ENCODE measurements at places on chromosomes 13 and 19. TPM values are rescaled to one million over a fixed set of nuclear protein-coding genes. Genes with fewer than 3 reads are reported as not detected.

The PTPRH gene
- 5.5 TPM for total RNA-seq

The AP2S1 gene
- total RNA-seq, result 251 TPM

The IGFL1 gene
- not detected for total RNA-seq

The RGL3 gene
- total RNA-seq, result 1.4 TPM

The INSL3 gene
- not detected for total RNA-seq

The ZNF568 gene
- total RNA-seq, result 18.0 TPM

The ZIM2 gene
- not detected for total RNA-seq

The PCDH17 gene
- 0.09 TPM for total RNA-seq

The LRFN3 gene
- total RNA-seq, result 2.4 TPM

The KLHL1 gene
- total RNA-seq, result not detected

The URAD gene
- total RNA-seq, result not detected

The CD37 gene
- total RNA-seq, result not detected

The SLC46A3 gene
- total RNA-seq, result 5.8 TPM

The ZNF761 gene
- 15.4 TPM for total RNA-seq

The XRCC1 gene
- 11.8 TPM for total RNA-seq

The KLK12 gene
- not detected for total RNA-seq

The CGB5 gene
- not detected for total RNA-seq

The ZNF567 gene
- total RNA-seq, result 5.6 TPM

The SIGLEC9 gene
- total RNA-seq, result 0.09 TPM

The CYP2F1 gene
- total RNA-seq, result not detected

The SLC8A2 gene
- 0.18 TPM for total RNA-seq

The ZNF700 gene
- 7.8 TPM for total RNA-seq

The MTUS2 gene
- total RNA-seq, result not detected

The FSD1 gene
- total RNA-seq, result 5.7 TPM

The KIR2DL3 gene
- not detected for total RNA-seq

The ZNF665 gene
- total RNA-seq, result 5.7 TPM

The BLVRB gene
- 104 TPM for total RNA-seq

The AP3D1 gene
- 70.8 TPM for total RNA-seq

The ZFP82 gene
- total RNA-seq, result 3.7 TPM

The FLT1 gene
- total RNA-seq, result 10.1 TPM

The RFPL4A gene
- total RNA-seq, result not detected

The FPR1 gene
- total RNA-seq, result 0.14 TPM

The C19orf81 gene
- total RNA-seq, result not detected

The OR7D2 gene
- total RNA-seq, result not detected

The PLPP2 gene
- total RNA-seq, result 14.4 TPM

The CYP4F2 gene
- not detected for total RNA-seq

The LHB gene
- total RNA-seq, result not detected

The CDC37 gene
- 194 TPM for total RNA-seq
